ENCODE measurements at places on chromosomes 16 and 17.
A peak's percentile ranks its signal among the peaks of the same experiment; 100 is the strongest.

GRCh38 chr17:59827721-59828477 lies 64.8 kb downstream of the TUBD1 start:
- no peak for DNase-seq

GRCh38 chr17:43753493-43754129 lies 5.0 kb downstream of the SOST start:
- no peak for DNase-seq

DNA sequence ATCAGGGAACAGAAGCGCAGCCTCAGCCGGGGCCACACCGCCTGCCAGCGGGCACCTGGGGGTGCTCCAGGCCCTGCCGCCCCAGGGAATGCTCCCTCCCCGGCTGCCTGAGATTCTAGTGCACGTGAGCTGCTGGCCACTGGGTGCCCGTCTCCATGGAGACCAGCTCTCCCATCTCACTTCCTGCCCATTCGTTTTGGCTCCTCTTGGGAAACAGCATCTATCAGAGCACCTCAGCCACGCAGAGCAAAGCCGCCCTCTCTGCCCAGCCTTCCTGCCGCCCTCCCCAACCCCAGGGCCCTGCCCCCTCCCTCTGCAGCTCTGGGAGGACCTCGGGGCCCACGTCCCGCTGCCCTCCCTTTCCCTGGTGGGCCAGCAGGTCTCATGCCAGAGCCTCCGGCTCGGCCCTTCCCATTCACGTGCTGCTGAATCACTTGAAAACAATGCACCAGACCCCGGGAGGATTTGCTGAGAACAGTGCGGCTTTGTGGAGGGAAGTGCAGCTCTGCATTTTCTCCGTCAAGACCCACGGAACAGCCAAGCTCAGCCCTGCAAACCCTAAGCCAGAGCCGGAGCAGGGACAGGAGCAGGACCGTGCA lies 19.4 kb downstream of the CEP295NL start:
- DNase-seq: no peak

- DNase-seq: no peak
Observed at GRCh38 chr16:10210944-10211343, 28.7 kb upstream of the GRIN2A start.

GRCh38 chr17:29764217-29764616 lies 141.5 kb upstream of the CORO6 start:
- DNase-seq: peak; percentile 21

DNA sequence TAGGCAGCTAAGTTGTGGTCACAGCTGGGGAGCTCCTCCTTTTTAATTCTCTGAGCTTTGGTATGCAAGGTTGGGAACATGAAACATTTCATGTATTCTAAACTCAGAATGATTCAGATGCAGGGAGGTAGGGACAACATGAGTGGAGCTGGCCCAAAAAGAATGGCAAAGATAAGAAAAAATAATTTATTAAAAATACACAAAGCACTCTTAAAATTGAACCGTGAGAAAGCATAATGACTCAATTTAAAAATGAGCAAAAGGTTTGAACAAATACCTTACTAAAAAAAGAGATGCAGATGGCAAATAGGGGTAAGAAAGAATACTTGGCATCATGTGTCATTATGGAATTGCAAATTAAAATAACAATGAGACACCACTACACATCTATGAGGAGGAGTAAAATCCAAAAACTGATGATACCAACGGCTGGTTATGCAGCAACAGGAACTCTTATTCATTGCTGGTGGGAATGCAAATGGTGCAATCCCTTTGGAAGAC lies 175.6 kb upstream of the IRX3 start:
- DNase-seq: no peak

DNA sequence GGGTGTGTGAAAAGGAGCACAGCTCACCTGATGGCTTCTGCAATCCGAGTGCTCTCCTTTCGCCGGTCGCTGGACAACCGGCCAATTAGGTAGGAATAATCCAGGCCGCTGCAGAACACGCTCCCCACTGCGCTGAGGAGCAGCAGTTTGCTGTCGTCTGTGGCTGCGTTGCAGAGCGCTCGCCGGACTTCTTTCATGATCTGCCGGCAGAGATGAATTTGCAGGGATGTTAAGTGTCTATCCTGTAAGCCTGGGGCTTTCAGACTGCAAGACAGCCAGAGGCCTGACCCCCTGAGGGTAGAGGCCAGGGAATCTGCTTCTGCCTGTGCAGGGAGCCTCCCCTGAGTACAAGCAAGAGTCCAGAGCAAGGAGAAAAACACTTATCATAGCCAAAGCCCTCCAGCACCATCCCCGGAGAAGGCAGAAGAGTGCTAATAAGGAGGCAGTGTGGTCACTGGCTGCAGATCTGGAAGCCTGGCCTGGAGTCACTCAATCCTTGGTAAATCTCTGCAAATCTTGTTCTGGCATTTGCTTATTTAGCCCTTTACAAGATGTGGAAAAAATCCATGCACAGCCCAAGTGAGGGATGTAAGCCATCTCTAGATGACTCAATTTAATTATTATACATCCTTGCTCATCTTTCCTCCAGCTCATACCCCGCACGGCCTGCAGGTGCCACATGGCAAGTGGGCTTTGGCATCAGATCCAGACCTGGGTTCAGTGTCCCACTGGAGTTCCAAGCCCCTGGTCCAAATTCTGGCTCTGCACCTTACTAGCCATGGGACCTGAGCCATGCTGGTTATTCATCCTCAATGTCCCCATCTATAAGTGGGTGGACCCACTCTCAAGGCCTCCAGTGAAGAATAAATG lies 80.2 kb downstream of the DYNLRB2 start:
- DNase-seq: no peak

DNA sequence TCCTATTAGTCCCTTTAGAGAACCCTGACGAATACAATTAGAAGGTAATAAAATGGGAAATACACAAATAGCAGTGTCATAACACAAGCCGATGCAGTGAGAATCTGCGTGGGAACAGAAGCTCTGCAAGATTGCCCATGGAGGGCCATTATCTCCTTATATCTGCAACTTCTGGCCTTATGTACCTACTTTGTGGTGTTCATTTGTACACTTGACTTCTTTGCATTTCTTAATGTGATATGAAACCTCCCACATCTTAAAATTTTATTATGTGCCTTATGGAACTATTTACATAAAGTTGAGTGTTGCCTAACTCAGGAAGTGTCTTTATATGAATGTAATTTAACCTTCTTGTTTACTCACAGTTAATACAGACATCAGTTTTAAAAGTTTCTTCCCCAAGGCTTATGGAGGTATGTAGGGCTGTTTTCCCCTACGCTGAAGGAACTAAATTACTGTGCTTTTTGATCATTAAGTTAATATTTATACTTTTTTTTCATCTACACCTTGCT lies 10.1 kb upstream of the TANC2 start:
- DNase-seq: no peak

DNA sequence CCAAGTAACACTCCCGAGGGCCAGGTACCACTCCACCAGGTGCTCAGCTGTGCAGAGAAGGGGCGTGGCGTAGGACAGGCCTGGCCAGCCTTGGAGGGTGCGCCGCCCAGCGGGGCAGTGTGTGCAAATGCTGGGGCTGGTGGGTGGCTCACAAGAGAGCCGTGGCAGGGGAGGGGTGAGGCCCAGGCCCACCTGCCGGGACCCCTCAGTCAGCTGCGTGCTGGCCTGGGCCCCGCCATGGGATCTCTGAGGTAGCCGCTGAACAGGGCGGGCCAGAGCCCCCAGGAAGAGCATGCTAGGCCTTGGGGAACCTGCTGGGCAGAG lies 8.8 kb downstream of the TPSG1 start:
- no peak for DNase-seq

GRCh38 chr17:46121841-46122485 lies 71.3 kb downstream of the KANSL1 start:
- no peak for DNase-seq

GRCh38 chr17:73777131-73777449 lies 132.8 kb upstream of the SDK2 start:
- no peak for DNase-seq

DNA sequence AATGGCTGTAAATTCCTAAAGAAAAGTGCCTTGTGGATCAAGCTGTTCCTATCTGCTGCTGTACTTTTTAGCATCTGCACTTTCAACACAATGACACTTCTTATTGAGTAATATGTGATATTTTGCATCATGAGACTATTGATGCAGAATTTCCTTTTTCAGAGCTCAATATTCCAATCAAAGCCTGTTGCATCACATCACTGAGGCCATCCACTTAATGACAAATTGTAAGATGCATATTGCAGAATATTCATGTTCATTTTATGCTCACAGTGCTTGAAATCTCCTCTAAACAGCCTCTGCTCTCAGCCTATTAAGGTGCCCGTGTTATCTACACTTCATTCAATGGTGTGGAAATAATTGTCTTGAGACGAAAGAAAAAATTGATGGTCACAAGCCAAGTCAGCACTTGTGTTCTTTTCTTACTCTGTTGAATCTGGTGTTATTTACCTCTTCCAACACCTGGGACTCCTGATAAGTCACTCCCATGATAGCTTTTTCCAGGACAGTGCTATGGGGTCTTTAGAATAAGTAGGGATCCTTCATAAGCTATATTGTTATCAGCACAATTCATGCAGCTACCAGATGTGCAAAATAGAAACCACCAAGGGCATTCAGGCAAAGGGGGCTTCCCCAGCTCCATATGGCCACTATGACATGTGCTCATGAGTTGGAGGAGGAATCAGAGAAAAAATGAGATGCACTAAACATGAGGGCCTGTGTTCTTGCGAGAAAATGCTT lies 9.3 kb upstream of the SKAP1 start:
- no peak for DNase-seq

GRCh38 chr17:29664743-29665480 lies 42.2 kb upstream of the CORO6 start:
- no peak for DNase-seq

DNA sequence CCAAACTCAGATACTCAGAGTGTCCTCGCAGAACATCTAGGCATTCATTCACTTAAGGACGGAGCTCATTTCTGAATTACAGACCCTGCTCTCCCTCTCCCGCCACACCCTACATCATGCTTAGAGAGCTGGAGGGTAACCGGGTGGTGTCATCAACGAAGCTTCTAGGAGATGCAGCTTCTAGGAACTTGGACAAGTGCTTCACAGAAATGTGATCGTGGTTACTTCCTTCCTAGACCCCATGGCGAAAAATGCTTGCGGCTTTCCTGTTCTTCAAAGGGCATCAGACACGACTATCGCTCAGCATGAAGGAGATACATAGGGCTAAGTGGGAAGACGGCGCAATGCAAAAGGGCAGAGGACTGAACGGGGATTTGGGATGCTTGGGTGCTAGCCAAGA lies 126.8 kb downstream of the ZFHX3 start:
- no peak for DNase-seq

DNA sequence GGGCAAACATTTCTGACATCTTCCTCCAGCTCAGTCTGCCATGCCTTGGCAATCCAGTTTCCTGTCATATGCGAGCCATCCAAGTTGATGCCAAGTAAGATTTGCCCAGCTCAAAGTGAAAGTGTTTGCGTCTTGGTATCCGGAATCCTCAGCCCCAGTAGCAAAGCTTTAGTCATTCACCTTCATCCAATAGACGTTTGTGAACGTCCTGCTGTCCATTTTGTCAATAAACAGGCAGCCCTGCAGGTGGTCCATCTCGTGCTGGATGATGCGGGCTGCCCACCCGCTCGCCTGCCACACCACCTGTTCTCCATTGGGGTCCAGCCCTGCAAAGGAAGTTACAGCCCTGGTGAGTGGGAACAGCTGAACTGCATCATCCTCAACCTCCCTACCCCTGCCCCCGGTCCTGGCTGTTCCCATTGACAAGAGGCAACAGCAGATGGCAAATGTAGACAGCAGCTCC lies 1.5 kb downstream of the PDF start:
- no peak for DNase-seq

DNA sequence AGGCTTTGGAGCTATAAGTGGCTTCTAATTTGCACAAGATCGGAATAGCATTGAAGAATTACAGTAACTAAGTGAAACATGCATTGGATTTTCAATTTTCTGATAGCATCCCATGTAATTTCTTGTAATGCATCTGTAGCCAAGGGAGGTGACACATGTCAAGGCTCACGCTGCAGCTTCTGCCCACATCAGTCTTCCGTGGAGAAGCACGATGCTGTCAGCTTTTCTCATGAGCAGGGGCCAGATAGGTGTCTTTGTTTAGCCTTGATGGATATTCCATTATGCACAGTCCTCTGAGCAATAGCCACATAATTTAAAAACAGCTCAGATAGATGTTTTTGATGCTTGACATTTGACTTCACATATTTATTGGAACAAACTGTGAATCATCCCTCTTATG lies 1046.9 kb upstream of the EEF2KMT start:
- no peak for DNase-seq

DNA sequence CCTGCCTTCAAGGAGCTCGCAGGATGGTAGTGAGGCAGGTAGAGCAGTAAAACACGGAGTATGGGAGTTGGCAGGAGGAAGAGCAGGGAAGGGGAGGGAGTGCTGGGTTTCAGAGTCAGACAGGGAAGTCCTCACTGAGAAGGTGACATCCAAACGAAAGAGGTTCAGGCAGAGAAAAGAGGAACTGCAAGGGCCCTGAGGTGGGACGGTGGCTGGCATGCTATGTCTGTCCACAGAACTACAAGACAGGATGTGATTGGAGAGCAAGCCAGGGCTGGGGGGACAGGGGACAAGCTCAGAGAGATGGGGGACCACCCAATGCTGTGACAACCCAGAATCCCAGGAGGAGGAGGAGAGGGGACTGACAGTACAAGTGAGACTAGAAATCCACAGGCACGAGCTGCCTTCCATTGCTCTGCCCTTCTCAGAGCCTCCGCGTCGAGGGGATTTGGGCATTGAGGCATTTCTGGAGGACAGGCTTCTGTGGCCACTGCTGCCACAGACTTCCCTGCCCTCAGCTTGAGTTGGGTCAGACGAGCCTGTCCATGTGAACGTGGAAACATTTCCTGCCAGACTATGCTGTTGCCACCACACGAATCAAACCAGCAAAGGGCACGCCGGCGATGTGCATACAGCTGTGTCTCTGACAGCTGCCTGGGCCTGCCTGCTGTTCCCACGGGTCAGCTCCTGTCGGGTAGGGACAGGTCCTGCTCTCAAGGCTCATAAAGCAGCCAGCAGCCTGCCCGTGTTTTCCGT lies 100.1 kb downstream of the RAB11FIP4 start:
- DNase-seq: no peak

- DNase-seq: no peak
Observed at GRCh38 chr17:75277664-75278071, 6.6 kb upstream of the MIF4GD start.

GRCh38 chr17:43573579-43574321 lies 27.6 kb upstream of the ETV4 start:
- DNase-seq: no peak

- DNase-seq: no peak
Observed at GRCh38 chr17:57701124-57701523, 44.0 kb downstream of the CCDC182 start.

DNA sequence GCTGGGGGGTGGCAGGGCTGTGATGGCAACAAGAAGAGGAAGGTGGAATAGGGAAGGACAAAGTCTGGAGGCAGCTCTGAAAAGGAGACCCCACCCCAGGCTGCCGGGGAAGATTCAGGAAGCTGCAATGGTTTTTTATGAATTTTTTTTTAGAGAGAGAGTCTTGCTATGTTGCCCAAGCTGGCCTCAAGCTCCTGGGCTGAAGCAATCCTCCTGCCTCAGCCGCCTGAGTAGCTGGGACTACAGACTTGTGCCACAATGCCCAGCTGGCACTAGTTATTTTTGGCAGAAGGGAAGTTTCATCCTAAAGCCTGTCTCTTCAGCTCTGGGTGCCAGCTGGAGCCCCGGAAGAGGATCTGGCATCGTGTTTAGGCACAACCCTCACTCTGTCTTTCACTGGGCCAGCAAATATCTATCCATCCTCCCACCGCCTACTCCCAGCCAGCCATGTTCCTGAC lies 1.3 kb upstream of the CES3 start:
- DNase-seq: no peak
